Effector memory CD4-positive, alpha-beta T cell (primary cell): ENCODE measurements at places on chromosomes 1 and 21.

- H3K4me1 ChIP-seq, result peaks cover 6% of the 10 kb centered on the region
- no peak overlapping the region for H3K4me3 ChIP-seq
- no peak for DNase-seq
- H3K27ac ChIP-seq, result no peak overlapping the region
Observed at GRCh38 chr1:45306319-45306718, 20.4 kb upstream of the HPDL start.

DNA sequence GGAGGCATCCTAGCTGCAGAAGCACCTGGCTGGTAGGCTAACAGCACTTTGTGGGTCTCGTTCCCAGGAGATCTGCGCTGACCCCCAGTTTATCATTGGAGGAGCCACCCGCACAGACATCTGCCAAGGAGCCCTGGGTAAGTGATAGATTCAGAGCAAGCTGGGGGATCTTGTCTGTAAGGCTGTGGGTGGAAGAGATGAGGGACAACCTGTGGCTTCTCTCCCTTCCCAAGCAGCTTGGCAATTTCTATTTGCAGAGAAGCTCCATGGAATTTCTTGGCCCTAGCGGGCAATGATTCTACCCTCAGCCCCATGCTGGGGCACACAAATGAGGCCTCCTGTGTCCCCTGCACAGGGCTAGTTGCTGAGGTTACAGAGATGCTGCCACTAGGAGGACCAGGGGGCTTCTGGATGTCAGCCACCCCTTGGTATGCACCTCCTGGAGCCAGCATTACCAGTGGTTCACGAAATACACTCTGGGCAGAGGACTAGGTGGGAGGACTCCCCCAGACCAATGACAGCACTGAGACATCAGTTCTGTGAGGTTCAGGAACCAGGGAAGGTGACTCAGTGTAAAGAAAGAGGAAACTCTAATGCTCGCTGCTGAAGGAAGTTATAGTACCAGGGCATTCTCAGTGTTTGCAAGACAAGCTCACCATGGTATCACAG is 5.5 kb downstream of the CAPN2 start:
- H3K4me1 ChIP-seq, result peaks cover 71% of the 10 kb centered on the region
- H3K27ac ChIP-seq, result peak overlapping the region; percentile 94
- no peak for DNase-seq
- H3K36me3 ChIP-seq, result peaks cover 31% of the 10 kb centered on the region

DNA sequence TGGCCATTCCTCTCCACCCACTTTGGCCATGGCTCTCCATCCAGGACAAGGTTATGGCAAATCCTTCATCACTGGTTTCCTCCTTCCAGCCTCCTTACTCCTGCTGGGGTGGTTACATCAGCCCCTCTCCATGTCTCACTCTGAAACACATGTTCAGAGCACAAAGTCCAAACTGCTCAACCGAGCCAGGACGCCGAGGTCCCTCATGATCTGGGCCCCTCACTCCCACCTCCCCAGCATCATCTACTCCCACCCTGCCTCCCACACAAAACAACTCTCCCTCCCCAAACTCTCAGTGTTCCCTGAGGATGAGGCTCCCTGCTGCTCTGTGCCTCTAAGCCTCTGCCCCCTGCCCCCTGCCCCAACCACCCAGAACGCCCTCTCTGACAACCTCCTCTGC is 33.3 kb upstream of the ZBTB40 start:
- no peaks in the 10 kb centered on the region for H3K36me3 ChIP-seq
- peaks cover 15% of the 10 kb centered on the region for H3K27me3 ChIP-seq
- no peak overlapping the region for H3K4me3 ChIP-seq
- no peak for DNase-seq

- no peak overlapping the region for H3K27ac ChIP-seq
- no peak overlapping the region for H3K4me3 ChIP-seq
- no peak for DNase-seq
- peaks cover 6% of the 10 kb centered on the region for H3K27me3 ChIP-seq
Observed at GRCh38 chr1:220300442-220301121, 28.3 kb upstream of the RAB3GAP2 start.

- H3K4me1 ChIP-seq, result no peaks in the 10 kb centered on the region
- no peak overlapping the region for H3K27ac ChIP-seq
- DNase-seq, result no peak
- H3K4me3 ChIP-seq, result no peak overlapping the region
Observed at GRCh38 chr1:33849211-33849610, 14.7 kb upstream of the HMGB4 start.

DNA sequence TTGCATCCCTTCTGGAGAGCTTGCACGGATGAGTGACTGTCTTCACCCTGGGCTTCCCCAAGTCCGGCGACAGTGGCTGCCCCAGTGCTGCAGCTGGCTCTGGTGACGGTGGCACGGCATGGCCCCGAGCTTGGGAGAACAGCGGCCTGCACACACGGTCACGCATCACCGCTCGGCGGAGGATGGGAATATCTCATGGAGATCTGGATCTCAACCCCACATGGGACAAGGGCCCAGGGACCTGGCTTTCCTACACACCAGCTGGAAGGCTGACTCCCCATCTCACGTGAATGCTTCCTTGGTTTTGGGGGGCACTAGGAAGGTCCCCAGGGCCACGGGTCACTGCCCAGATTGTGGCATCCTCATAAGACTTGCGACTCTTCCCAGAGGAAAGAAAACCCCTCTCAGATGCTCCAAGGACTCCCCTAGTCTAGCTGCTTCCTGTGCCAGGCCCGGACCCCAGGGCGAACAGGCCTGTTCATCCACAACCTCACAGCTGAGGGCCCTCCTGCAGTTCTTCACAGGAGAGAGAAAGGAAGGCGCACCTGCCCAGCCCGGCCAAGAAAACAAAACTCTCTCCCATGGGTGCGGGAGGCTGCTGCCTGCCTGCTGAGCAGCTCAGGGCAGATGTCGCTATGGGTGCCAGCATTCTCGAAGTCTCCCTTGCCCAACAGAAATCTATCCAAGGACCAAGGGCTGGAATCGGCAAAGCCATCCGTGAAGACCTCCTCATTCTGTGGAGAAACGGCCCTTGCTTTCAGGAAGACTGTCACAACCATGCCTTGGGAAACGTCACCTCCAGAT is 9.9 kb downstream of the CFAP410 start:
- H3K27me3 ChIP-seq, result no peaks in the 10 kb centered on the region
- DNase-seq, result no peak
- peaks cover 27% of the 10 kb centered on the region for H3K36me3 ChIP-seq
- no peak overlapping the region for H3K4me3 ChIP-seq
- no peaks in the 10 kb centered on the region for H3K4me1 ChIP-seq

GRCh38 chr1:117535821-117536220 is 70.0 kb upstream of the TENT5C start:
- H3K4me1 ChIP-seq, result peaks cover 3% of the 10 kb centered on the region
- no peak overlapping the region for H3K4me3 ChIP-seq
- H3K27me3 ChIP-seq, result no peaks in the 10 kb centered on the region
- no peak for DNase-seq
- H3K36me3 ChIP-seq, result no peaks in the 10 kb centered on the region

- no peaks in the 10 kb centered on the region for H3K36me3 ChIP-seq
- DNase-seq, result no peak
- H3K27ac ChIP-seq, result no peak overlapping the region
- no peak overlapping the region for H3K4me3 ChIP-seq
- H3K4me1 ChIP-seq, result no peaks in the 10 kb centered on the region
Observed at GRCh38 chr1:162310337-162310736, 66.3 kb downstream of the SPATA46 start.

GRCh38 chr1:70760154-70760553 is 287.5 kb downstream of the PTGER3 start:
- H3K27me3 ChIP-seq, result no peaks in the 10 kb centered on the region
- H3K27ac ChIP-seq, result no peak overlapping the region
- H3K36me3 ChIP-seq, result no peaks in the 10 kb centered on the region

DNA sequence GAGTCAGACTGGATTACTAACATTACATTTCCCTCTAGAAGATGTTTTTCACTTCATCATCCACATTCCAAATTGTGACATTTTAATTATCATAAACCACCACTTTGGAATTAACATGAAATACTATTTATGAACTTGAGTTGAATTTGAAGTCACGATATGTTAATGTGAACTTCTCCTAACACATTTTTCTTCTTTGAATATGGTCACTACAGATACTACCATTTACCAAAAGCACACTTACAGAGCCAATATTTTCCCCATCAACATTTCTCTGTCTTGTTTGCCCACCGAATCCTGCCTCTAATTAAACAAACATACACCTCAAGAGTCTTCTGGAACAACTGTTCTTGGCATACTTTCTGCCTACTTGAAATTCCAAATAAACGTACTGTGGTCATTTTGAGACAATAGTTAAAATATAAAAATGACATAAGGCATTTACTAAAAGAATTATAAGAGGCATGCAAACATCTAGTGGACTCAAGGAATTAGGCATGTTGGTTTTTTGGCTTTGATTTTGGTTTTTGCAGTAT is 177.4 kb downstream of the AKT3 start:
- peaks cover 3% of the 10 kb centered on the region for H3K36me3 ChIP-seq
- no peak overlapping the region for H3K27ac ChIP-seq
- H3K4me1 ChIP-seq, result no peaks in the 10 kb centered on the region

DNA sequence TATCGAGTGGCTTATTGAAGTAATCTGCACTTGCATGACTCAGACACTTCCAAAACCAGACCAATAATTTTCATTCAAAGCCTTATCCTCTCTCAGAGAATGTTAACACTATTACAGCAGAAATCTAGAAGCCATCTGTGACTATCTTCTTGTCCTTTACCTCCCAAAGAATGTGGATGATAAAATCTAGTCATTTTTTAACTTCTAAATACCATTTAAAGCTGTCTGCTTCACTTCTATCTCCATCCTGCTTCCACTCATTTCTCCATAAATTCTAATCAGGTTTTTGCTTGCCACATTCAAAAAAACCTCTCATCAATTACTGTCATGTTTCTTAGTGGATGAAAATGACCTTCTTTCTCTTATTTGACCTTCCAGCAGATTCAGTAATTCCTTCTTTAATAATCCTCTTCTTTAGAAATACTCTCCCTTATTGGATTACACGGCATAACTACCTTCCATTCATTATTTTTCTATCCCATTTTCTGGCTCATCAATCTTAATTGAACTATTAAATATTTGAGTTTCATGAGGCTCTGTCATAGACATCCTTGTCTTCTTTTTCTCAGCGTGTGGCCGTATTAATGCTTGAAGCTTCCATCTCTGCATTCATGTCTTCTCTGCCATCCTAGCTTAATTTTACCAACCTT is 1999.4 kb downstream of the MRPL39 start:
- no peaks in the 10 kb centered on the region for H3K4me1 ChIP-seq
- H3K4me3 ChIP-seq, result no peak overlapping the region
- no peaks in the 10 kb centered on the region for H3K27me3 ChIP-seq
- no peak for DNase-seq
- H3K36me3 ChIP-seq, result no peaks in the 10 kb centered on the region
- no peak overlapping the region for H3K27ac ChIP-seq

GRCh38 chr1:206110161-206110560 is 7.0 kb downstream of the AVPR1B start:
- no peaks in the 10 kb centered on the region for H3K27me3 ChIP-seq
- DNase-seq, result no peak
- no peak overlapping the region for H3K4me3 ChIP-seq
- H3K36me3 ChIP-seq, result no peaks in the 10 kb centered on the region
- H3K27ac ChIP-seq, result no peak overlapping the region

GRCh38 chr1:119091618-119092017 is 48.8 kb downstream of the WARS2 start:
- no peaks in the 10 kb centered on the region for H3K27me3 ChIP-seq
- no peak overlapping the region for H3K4me3 ChIP-seq
- H3K4me1 ChIP-seq, result no peaks in the 10 kb centered on the region

GRCh38 chr1:119008483-119009311 is 20.6 kb upstream of the TBX15 start:
- H3K4me3 ChIP-seq, result no peak overlapping the region
- no peak for DNase-seq
- peaks cover 30% of the 10 kb centered on the region for H3K27me3 ChIP-seq
- H3K4me1 ChIP-seq, result peaks cover 3% of the 10 kb centered on the region
- H3K27ac ChIP-seq, result no peak overlapping the region

GRCh38 chr1:35795295-35795694 is 12.5 kb upstream of the AGO4 start:
- DNase-seq, result no peak
- no peaks in the 10 kb centered on the region for H3K36me3 ChIP-seq
- no peak overlapping the region for H3K27ac ChIP-seq
- no peaks in the 10 kb centered on the region for H3K4me1 ChIP-seq
- no peaks in the 10 kb centered on the region for H3K27me3 ChIP-seq

GRCh38 chr1:30450818-30451233 is 272.6 kb downstream of the MATN1 start:
- H3K4me3 ChIP-seq, result no peak overlapping the region
- no peak for DNase-seq
- no peaks in the 10 kb centered on the region for H3K36me3 ChIP-seq
- no peak overlapping the region for H3K27ac ChIP-seq
- H3K4me1 ChIP-seq, result no peaks in the 10 kb centered on the region

DNA sequence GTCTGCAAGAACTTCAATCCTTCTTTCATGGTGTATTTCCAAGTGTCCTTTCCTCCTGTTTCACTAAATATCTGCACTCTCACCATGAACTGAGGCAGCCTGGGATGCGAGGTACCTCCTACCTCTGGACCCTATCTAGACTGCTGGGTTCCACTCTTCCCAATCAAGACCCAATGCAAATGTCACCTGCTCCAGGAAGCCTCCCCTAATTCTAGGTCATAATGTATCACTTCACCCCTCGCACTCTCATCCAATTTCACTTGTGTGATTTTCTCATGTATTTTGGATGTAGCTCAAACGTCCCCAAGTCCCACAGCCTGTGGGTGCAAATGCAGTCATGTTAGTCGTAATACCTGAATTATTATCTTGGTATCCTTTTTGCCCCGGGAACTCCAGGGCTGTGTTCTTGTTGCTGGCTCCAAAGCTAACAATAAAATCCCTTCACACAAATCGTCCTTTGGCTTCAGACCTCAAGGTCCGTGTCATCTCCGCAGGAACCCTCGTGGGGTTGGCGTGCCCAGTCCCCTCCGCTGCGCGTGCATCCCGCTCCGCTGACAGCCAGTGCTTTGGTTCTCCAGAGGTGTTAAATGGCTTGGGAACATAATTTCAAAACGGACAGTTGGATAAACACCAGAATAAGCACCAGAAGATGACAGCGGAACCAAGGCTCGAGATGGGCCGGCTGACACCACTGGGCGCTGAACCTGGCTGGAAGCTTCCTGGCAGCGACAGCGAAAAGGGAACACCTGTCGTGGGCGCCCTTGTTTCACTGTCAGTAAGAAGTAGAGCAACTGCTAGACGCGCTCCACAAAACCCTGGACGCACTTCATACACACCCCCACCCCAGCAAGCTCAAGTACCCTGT is 1.0 kb upstream of the BACH1 start:
- H3K27ac ChIP-seq, result peak overlapping the region; percentile 75
- no peaks in the 10 kb centered on the region for H3K27me3 ChIP-seq
- H3K36me3 ChIP-seq, result no peaks in the 10 kb centered on the region
- peaks cover 19% of the 10 kb centered on the region for H3K4me1 ChIP-seq
- DNase-seq, result no peak
- peak overlapping the region; percentile 54 for H3K4me3 ChIP-seq

DNA sequence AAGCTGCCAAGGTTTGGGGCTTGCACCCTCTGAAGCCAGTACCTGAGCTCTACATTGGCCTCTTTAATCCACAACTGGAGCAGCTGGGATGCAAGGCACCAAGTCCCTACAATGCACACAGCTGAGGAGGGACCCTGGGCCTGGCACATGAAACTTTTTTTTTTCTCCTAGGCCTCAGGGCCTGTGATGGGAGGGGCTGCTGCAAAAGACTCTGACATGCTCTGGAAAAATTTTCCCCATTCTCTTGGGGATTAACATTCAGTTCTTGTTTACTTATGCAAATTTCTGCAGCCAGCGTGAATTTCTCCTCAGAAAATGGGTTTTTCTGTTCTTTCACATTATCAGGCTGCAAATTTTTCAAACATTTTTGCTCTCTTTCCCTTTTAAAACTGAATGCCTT is 1072.2 kb downstream of the BRINP3 start:
- DNase-seq, result no peak
- no peak overlapping the region for H3K4me3 ChIP-seq
- no peaks in the 10 kb centered on the region for H3K27me3 ChIP-seq
- no peak overlapping the region for H3K27ac ChIP-seq
